ENCODE measurements at places on chromosomes 7 and 10.

- peak; percentile 41 for DNase-seq
Measured at GRCh38 chr7:112898432-112899290, 108.5 kb upstream of the TMEM168 start.

DNA sequence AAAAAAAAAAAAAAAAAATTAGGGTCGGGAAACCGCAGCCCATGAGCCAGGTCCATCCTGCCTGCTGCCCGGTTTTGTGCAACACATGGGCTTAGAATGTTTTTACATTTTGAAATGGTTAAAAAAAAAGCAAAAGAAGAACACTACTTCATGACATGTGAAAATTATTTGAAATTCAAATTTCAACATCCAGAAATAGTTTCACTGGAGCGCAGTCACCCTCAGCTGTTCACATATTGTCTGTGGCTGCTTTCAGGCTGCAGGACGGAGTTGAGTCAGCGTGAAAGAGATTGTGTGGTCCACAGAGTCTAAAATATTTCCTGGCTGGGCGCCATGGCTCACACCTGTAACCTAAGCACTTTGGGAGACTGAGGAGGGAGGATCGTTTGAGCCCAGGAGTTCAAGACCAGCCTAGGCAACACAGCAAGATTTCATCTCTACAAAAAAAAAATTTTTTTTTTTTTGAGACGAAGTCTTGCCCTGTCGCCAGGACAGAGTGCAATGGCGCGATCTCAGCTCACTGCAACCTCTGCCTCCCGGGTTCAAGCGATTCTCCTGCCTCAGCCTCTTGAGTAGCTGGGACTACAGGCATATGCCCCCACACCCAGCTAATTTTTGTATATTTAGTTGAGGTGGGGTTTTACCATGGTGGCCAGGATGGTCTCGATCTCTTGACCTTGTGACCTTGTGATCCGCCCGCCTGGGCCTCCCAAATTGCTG lies 63.9 kb upstream of the ECHDC3 start:
- DNase-seq, result no peak

- DNase-seq, result no peak
Measured at GRCh38 chr10:86690231-86690630, 21.9 kb downstream of the LDB3 start.

GRCh38 chr7:121016966-121017365 lies 28.5 kb downstream of the CPED1 start:
- no peak for DNase-seq

- DNase-seq, result no peak
Measured at GRCh38 chr7:151704960-151705635, 171.8 kb downstream of the PRKAG2 start.

- no peak for DNase-seq
Measured at GRCh38 chr10:129964611-129965424, 744 bp upstream of the EBF3 start.

DNA sequence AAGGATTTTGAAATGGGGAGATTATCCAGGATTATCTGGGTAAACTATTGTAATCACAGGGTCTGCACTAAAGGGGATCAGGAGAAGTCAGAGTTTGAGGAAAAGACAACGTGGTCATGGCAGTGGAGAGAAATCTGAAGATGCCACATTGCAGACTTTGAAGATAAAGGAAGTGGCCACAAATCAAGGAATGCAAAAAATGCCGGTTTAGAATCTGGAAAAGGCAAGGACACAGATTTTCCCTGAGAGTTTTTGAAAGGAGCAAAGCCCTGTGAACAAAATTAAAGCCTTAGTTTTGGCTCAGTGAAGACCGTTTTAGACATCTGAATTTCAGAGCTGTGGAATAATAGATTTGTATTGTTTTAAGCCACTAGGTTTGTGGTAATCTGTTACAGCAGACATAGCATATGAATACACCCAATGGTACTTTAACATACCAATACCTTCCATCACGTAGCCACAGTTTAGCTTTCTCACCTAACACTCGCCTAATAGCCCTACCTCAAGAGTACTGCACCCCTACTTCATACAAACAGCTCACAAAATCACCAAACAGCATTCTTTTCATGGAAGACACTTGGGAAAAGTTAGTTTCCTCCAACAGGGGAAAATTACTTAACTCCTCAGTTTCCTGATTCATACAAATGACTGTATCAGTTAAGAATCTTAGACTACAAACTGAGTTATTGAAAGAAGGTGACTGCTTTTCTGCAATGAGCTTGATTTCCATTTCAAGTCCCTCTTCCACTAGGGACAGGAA lies 446.5 kb downstream of the INHBA start:
- no peak for DNase-seq

DNA sequence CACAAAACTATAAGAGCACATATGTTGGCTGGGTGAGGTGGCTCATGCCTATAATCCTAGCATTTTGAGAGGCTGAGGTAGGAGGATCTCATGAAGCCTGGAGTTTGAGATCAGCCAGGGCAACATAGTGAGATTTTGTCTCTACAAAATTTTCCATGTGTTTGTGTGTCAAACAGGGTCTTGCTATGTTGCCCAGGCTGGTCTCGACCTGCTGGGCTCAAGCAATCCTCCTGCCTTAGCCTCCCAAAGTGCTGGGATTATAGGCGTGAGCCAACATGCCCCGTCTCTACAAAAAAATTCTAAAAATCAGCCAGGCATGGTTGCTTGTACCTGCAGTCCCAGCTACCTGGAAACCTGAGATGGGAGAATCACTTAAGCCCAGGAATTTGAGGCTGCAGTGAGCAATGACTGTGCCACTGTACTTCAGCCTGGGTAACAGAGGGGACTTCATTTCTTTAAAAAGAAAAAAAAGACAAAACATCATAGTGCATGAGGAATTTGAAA lies 28.3 kb downstream of the FZD9 start:
- no peak for DNase-seq

GRCh38 chr7:142553216-142553615 lies 196.1 kb upstream of the PRSS1 start:
- DNase-seq, result peak; percentile 74

GRCh38 chr7:46198701-46199100 lies 277.6 kb upstream of the IGFBP3 start:
- no peak for DNase-seq

DNA sequence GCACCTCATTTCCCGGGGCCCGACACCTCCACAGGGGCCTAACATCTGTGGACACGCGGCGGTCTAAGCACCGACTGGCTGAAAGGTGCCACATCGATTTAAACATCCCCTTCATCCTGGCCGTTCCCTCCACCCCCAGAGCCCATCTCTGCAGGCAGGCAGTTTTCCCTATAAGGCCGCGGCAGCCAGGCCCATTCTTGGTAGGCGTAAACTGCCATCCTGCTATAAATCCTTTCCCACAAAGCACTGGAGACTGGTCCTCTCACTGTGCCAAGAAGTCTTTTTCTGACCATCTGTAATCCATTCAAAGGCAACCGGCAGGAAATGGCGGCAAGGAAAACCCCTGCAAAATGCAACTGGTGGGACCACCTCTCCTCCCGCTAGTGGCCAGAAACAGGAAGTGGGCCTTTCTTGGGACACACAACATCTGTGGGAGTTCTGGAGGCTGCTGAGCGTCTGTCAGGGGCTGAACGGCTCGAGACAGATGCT lies 22.4 kb downstream of the ATXN7L1 start:
- DNase-seq, result peak; percentile 65

DNA sequence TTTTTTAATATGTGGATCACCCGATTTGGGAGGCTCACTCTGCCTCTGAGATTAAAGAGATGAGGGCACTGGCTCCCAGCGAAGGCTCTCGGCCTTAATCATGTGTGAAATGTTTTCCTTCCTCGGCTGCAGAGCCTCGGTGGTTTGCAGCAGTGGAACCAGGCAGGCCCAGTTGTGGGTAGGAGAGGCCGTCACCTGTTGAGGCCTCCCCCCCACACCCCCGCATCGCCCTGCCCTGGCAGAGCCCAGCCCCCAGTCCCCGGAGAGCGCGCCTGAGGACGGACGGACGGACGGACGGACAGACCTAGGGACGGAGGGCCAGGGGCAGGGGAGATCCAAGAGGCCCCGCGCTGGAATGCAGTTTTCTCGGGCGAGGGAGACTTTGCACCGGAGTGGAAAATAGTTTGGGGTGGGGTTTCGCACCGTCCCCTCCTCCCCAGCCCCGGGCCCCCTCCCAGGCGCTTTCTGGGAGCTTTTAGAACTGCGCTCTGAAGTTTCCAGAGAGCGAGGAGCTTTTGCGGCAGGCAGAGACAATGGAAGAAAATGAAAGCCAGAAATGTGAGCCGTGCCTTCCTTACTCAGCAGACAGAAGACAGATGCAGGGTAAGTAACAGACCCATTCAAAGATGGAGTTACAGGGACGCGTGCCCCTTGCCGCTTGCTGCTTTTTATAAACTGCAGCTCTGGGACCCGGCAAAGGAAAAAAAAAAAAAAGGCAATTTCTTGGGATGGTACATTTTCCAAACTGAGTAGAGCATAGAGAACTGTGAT lies at the start of gene KIAA1217:
TSS of gene KIAA1217 (plus strand) at position 478 of the 771 bp plus-strand sequence. CDS start at position 534, 56 bp downstream.
- DNase-seq, result no peak

DNA sequence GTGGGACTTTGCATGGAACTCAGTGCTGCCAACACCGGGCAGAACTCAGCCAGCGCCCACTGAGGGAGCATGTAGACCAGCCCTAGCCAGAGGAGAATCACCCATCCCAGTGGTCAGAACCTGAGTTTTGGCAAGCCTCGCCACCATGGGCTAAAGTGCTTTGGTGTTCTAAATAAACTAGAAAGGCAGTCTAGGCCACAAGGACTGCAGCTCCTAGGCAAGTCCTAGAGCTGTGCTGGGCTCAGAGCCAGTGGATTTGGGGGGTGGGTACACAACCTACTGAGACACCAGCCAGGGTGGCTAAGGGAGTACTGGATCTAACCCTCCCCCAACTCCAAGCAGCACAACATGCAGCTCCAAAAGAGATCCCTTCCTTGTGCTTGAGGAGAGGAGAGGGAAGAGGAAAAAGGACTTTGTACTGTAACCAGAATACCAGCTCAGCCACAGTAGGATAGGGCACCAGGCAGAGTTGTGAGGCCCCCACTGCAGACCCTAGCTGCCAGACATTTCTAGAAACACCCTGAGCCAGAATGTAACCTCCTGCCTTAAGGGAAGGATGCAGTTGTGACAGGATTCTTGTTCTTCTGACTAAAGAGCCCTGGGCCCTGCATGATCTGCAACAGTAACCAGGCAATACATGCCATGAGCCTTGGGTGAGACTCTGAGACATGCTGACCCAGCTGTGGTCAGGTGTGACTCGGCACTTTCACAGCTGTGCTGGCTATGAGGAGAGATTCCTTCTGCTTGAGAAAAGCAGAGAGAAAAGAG lies 24.4 kb downstream of the GSDME start:
- no peak for DNase-seq

GRCh38 chr10:106573106-106573505 lies 591.4 kb downstream of the SORCS1 start:
- DNase-seq, result peak; percentile 66

DNA sequence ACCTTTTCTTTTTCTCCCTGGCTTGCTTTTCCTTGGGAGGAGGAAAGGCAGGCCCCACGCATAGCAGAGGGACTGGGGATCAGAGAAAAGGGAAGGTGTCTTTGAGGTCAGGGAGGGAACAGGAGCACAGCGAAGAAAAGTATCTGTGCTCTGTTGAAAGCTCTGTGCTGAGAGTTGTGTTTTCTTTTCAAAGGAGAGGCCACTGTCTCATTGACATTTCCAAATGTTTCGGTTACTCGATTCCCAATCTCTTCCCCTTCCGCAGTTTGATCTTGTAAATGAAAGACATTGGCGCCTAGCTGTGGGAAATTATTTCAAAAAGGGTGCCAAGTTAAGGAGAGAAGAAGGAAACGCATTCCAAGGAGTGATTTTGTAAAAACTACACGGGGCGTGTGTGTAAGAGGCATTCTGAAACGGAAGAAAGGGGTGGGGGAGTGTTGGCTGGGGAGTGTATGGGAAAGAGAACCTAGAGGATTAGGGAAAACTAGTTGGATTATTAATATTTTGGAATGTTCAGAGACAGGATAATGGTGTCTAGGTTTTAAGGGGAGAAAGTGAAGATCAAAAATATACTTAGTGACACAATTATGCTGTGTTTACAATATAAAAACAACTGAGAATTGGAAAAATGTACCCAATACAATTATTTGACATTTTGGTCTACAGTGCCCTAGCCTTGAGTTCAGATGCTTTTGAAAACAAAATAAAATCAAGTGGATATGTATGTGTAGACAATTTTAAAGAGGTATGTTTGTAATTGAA lies 708 bp downstream of the KLHDC10 start:
- no peak for DNase-seq

DNA sequence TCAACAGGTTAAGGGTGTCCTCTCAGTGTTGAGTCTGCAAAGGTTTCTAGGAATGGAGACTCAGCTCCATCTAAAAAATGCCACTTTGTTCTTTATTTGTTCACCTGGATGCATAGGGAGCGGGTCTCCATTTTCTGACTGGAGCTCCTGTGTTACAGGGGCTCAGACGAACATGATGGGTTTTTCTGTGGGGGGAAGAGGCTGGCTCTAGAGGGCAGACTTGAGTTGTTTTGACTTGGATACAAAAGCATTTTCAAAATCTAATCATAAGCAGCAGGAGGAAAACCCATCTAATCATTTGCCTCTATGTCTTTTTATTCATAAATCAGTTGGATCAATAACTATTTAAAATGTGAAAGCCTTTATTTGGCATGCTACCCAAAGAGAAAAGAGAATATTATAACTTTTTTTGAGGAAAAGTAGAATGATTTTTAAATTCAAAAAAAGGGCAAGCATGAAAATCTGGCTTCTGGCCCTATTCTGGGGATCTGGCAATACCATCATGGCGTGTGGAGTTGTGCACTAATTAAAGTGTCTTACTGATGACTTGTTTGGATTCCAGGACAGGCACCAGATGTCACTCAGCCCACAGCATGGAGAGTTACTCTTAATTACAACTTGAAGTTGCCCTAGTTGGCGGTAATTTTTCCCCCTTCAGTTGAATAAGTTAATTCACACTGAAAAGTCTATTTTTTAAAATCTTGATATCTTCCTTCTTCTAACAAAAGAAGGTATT lies 594.9 kb downstream of the REEP3 start:
- no peak for DNase-seq

DNA sequence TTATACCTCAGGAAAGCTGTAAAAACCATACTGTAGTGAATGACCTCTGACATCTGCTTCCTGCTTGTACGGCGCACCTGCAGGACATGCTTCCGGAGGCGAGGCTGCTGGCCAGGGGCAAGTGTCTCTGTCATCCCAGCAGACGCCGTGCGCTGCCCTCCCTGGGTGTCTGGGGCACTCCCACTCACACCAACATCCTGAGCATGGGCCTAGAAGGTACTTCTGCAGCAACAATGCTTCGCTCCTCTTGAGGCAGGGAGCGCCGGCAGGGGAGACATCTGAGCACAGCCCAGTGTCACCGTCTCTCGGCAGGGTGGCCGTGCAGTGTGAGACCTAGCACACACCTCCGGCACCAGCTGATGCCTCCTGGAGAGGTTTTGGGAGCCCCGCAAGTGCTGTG lies 269.2 kb downstream of the MAD1L1 start:
- no peak for DNase-seq

Data from fibroblast of skin of left quadriceps (primary cell).